ENCODE measurements at places on chromosomes 3 and 15.

- DNase-seq, result peak; percentile 65
Observed at GRCh38 chr3:40524568-40525285, at the start of gene ZNF621. TSS of gene ZNF621 (plus strand) at chr3:40524960. CDS start at chr3:40525841, 881 bp downstream.

DNA sequence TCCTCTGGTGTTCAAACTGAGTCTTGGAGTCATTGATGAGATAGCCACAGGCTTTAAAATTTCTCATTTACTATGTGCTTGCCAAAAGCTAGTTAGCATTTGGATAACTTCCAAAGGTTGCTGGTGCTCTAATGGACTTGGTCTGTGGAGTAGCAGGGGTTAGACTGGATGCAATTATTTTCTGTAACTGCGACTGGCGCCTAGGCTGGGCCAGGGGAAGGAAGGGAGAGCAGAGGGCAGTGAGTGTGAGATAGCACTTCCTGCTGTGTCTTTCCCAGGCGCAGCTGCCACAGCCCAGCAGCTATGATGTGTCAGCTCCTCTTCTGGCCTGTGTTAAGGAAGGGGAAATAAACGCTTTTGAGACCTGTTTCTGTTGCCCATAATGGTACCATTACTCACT is 98.6 kb downstream of the MYRIP start:
- no peak for DNase-seq

- DNase-seq, result no peak
Observed at GRCh38 chr15:66876731-66877476, 174.9 kb downstream of the SMAD6 start.

GRCh38 chr15:84598250-84598649 is 2.6 kb upstream of the ZSCAN2 start:
- DNase-seq, result no peak

DNA sequence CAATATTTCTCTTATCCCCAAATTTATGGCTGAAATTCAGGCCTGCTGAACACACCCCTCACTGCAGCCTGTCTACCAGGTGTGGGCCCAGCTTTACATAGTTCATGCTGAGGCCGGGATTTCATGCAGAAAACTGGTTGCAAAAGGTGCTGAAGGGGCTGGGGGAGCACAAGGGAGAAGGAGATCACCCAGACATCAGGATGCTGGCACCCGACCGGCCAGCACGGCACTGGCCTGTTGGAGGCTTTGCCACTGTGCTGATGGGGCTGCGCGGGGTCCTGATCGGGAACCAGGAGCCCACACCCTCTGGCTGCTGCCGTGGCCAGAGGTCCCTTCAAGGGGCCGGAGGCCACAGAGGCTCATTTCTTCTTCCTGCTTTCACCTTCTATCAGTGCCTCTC is 177.9 kb upstream of the C2CD4B start:
- no peak for DNase-seq

GRCh38 chr3:191220908-191221307 is 21.9 kb downstream of the OSTN start:
- DNase-seq, result no peak

GRCh38 chr15:91865486-91865885 is 12.0 kb downstream of the SLCO3A1 start:
- DNase-seq, result no peak

DNA sequence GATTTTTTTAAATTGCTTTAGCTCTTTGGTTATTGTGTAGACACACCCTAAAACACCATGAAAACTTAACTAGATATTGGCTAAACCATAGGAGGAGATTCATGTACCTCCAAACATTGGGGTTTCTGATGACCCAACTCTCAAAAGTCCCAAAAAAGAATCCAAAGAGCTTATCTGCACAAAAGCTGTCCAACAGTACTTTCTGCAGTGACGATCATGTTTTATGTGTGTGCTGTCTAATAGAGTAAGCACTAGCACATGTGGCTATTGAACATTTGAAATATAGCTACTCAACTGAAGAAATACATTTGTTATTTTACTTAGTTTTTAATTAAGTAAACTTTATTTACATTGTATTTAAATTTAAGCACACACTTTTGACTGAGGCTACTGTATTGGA is 818.2 kb upstream of the LMCD1 start:
- DNase-seq, result no peak

DNA sequence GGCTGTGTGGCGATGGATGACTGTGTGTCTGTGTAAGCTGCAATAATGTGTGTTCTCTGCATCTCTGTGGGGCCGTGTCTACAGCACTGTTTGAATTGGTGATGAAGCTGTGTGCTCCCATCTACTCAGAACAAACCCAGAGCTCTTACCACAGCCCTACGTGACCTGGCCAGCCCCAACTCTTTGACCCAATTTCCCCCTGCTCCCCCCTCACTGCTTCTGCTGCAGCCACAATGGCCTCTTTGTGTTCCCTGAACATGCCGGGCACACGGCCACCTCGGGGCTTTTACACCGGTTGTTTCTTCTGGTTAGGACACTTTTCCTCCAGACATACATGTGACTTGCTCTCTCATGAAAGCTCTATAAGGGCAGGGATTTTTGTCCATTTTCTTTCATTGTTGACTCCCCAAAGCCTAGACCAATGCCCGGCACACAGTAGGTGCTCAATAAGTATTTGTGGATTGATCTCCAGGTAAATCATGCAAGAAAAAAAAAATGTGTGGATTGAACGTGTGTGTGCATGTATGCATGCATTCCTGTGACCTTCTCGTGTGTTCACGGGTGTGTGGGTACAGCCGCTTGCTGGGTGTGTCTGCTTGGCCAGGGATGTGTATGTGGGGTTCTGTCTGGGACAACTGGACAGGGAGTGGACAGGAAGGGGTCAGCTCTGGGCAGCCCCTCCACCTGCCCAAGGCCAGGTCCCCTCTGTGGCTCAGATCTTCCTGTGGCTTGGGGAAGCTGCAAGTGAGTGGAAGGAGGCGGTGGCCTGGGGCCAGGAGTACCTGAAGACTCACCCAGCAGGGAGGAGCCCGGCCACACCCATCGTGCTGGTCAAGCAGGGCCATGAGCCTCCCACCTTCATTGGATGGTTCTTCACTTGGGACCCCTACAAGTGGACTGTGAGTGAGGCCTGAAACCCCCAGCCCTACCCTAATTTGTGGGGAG is 14.8 kb downstream of the VILL start:
- DNase-seq, result no peak

DNA sequence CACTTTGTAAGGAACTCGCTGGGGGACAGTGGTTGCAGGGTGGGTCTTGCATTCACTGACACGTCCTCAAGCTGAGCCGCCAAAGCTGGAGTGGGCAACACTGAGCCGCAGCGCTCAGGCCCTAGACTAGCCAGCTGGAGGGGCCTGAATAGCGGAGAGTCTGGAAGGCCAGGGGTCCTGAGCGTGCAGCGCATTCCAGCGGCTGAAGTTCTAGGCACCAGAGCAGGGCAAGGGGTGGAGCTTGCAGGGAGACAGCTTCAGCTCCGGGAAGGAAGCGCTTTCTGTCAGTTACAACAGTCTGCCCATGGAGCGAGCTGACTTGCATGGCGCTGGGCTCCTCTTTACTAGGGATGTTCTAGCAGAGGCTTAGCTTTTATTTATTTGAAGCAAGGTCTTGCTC is 2.7 kb downstream of the MAP6D1 start:
- DNase-seq, result no peak

- DNase-seq, result no peak
Observed at GRCh38 chr3:186143250-186143649, 34.4 kb upstream of the ETV5 start.

- no peak for DNase-seq
Observed at GRCh38 chr3:37148208-37148607, 26.2 kb downstream of the LRRFIP2 start.

GRCh38 chr3:130827486-130827885 is 66.4 kb upstream of the ATP2C1 start:
- no peak for DNase-seq

All from activated CD4-positive, alpha-beta T cell treated with anti-CD3 and anti-CD28 coated beads for 1 hour (primary cell).